ENCODE measurements at places on chromosomes 12 and 14.

DNA sequence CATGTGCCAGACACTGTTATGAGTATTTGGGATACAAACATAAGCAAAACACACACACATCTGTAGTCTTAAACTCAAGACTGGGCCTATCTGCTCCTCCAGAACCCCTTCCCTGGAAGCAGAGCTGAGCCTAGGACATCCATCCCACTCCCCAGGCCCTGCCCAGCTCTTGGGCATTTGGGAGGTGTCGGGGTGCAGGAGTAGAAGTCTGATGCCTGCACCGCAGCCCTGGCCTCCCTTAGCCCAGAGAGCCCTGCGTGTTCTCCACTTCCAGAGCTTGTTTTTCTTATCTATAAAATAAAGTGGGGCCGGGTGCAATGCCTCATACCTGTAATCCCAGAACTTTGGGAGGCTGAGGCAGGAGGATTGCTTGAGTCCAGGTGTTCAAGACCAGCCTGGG lies 11.7 kb downstream of the HSP90AA1 start:
- no peak for DNase-seq

DNA sequence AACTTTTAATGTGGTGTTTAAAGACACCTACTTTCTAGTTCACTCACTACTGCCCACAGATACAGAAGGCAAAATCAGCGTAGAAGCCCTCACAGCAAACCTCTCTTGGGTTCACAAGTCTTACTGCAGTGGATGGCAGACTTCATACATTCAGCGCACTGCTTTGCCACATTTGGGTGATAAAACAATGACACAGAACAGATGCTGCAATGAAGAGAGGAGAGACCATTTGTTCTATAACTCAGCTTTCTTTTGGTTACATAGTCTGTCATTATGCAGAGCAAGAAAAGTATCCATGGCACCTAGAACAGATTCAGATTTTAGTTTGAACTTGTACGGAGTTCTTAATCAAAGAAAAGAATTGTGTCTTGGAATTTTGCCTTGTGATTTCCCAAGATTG lies 459.0 kb downstream of the BCAT1 start:
- no peak for DNase-seq

GRCh38 chr12:3041558-3042164 lies 35.5 kb upstream of the TSPAN9 start:
- no peak for DNase-seq

- no peak for DNase-seq
Observed at GRCh38 chr12:57835366-57836288, 10.9 kb downstream of the CTDSP2 start.

- DNase-seq, result no peak
Observed at GRCh38 chr12:77232045-77232444, 166.7 kb upstream of the E2F7 start.

DNA sequence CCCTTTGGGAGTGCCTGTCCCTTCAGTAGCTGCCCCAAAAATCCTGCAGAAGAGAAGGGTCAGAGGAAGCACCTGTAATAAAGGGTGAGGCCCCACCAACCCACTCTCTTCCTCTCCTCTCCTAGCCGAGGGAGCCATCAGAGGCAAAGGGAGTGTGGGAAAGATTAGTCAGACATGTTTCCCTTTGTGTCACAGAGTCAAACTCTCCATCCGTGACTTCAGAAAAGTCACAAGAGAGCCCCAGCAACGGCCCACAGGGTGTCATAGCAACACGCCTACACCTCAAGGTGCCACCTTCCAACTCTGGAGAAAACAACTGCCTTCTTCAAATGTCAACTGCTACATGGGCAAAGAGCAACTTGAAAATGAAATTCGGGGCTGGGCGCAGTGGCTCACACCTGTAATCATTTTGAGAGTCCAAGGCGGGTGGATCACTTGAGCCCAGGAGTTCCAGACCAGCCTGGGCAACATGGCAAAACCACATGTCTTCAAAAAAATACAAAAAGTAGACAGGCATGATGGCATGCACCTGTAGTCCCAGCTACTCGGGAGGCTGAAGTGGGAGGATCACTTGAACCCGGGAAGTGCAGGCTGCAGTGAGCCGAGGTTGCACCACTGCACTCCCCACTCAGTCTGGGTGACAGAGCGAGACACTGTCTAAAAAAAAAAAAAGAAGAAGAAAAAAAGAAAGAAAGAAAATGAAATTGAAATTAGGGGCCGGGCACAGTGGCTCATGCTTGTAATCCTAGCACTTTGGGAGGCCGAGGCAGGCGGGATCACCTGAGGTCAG lies 17.7 kb upstream of the CD27 start:
- peak; percentile 75 for DNase-seq

DNA sequence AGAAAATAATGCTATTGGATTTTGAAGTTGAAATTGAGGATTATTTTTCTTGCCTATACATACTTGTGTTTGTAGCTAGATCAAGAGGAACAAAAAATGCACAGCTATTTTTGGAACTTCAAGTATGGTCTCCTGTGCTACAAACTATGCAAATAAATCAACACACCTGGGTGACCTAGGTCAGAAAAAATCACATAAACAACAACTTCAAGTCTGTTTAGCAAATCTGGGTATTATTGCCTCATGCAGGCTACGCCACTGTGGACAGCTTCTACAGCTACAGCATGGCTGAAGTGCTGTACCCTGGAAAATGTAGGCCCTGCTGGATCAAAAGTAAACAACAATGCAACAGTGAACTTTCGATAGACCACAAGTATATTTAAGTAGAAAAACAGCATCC lies 87.5 kb downstream of the SLC6A15 start:
- DNase-seq, result no peak

- DNase-seq, result no peak
Observed at GRCh38 chr14:23359167-23359626, 5.8 kb downstream of the EFS start.

GRCh38 chr14:69323266-69323998 lies 63.5 kb downstream of the GALNT16 start:
- no peak for DNase-seq

- DNase-seq, result no peak
Observed at GRCh38 chr12:31897781-31898503, 61.3 kb upstream of the RESF1 start.

All from T-helper 2 cell (primary cell).